ENCODE measurements at places on chromosomes 6 and 20. TPM values are rescaled to one million over a fixed set of nuclear protein-coding genes. Genes with fewer than 3 reads are reported as not detected.

GRCh38 chr6:105805501-105806023 is 280.6 kb upstream of the PRDM1 start:
- DNase-seq = peak; percentile 80

GRCh38 chr6:154751011-154751800 is 18.0 kb downstream of the SCAF8 start:
- DNase-seq = no peak

DNA sequence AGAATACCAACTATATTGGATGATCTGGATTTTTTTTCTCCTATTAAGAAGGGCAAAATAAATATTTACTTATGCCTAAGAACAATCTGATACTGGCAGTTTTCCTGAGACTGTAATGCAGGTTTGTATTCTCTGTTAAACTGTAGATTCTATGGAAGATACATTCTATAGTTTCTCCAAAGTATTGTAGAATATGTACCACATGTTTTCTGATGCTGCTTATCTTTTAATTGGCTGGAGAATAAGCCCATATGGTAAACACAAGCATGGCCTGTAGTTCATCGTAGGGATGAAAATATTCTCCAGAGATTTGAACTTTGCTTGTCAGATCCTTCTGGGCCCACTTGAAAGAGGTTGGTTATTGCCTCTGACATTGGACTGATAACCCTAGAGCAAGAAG is 99.1 kb downstream of the CENPW start:
- no peak for DNase-seq

GRCh38 chr20:9306521-9306920 is 207.9 kb upstream of the LAMP5 start:
- DNase-seq = peak; percentile 82

GRCh38 chr6:93424303-93425064 is 5.1 kb upstream of the EPHA7 start:
- DNase-seq = no peak

DNA sequence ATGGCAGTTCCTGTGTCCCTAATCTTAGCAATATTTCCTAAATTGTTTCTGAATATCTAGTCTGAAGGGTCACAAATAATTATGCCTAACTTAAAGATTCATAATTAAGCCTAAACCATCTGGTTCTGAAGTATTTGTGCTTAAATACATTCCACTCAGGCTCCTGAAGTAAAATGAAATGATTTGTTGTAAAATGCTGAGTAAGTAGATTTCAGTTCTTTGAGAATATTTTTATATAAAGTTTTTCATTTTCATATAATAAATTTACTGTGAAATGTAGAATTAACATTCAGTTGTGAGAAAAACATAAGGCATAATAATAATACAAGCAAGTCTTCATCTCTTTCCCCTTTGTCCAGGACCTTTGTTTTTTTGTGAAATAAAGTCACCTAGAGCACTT is 330.6 kb upstream of the IMPG1 start:
- DNase-seq = no peak

DNA sequence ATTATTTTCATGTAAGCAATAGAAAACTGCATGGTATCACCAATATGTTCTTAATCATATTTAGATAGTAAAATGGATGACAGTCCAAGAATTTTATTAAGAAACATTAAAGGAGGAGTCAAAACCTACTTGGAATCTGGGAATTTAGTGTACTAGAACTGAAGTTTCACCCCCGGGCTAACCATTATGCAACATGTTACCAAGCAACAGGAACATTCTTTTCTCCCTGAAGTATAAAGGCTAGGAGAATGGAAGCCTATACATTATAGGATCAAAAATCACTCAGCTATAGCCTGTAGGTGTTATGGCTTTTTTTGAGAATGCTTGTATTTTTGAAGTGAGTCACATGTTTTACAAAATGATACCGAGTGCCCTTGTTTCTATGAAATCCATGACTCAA is 538.3 kb downstream of the GRIK2 start:
- no peak for DNase-seq

- DNase-seq = peak; percentile 52
Measured at GRCh38 chr20:7497985-7498384, 442.3 kb downstream of the HAO1 start.

The PRKN gene
- not detected for total RNA-seq
